PC-3 (cell line): ENCODE measurements at places on chromosomes 7 and 10.

DNA sequence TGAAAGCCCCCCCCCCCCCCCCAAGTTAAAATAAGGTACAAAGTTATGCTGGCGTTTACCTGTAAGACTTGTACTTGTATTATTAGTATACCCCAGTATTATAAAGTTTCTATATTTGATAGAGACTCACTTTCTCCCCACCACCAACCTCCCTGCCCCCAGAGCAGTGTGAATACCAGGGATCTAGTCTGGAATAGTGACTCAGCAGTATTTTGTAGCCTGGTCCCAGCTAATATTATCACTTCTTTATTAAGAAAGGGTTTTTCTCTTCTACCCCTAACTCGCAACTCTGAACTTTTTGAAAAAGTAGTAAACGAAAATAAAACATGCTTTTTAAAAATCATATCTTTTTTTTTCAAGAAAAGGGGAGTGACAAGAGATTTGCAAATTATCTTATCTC lies 26.7 kb downstream of the GLI3 start:
- no peak for DNase-seq

GRCh38 chr7:36597090-36597773 lies 127.1 kb downstream of the AOAH start:
- DNase-seq = peak; percentile 82

DNA sequence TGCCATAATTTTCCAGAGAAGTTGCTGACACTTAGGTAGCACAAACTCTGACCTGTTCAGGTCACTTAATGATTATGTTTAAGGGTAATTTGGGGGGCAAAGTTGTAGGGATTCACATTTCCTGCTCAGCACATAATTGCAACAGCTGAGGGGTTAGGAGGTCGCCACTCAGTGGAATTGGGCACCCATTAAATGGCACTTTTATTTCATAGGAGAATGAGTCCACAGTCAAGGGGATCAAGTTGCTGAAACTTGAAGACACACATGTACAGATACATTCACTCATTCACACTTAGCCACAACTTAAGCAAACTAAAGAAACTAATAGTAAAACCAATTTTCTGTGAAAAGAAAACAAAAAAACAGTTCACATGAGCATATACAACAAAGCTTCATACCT lies 1.5 kb downstream of the PCDH15 start:
- no peak for DNase-seq

- peak; percentile 79 for DNase-seq
Observed at GRCh38 chr7:13107291-13107690, 419.9 kb downstream of the ARL4A start.

- no peak for DNase-seq
Observed at GRCh38 chr10:20473023-20473760, 423.9 kb downstream of the NEBL start.

DNA sequence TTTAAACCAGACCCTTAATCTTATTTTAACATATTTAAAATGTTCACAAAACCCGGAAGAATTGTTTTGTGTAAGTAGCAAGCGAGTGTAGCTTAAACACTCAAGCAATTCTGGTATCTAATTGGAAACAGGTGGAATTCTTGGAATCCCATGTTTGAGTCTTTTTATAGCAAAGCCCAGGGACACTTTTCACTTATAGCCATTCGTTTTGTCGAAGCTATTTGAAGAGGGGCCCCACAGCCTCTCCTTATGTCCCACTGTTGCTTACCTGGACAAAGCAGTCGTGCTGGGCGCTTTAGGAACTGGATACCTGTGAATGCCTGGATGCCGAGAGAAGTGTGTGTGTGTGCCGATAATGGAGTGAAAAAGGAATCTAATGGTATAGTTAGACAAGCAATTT lies 3.3 kb downstream of the CUX1 start:
- DNase-seq = no peak

- no peak for DNase-seq
Observed at GRCh38 chr10:10498781-10499180, 518.9 kb upstream of the CELF2 start.

- DNase-seq = peak; percentile 2
Observed at GRCh38 chr10:46096446-46096845, 50.4 kb upstream of the MSMB start.

DNA sequence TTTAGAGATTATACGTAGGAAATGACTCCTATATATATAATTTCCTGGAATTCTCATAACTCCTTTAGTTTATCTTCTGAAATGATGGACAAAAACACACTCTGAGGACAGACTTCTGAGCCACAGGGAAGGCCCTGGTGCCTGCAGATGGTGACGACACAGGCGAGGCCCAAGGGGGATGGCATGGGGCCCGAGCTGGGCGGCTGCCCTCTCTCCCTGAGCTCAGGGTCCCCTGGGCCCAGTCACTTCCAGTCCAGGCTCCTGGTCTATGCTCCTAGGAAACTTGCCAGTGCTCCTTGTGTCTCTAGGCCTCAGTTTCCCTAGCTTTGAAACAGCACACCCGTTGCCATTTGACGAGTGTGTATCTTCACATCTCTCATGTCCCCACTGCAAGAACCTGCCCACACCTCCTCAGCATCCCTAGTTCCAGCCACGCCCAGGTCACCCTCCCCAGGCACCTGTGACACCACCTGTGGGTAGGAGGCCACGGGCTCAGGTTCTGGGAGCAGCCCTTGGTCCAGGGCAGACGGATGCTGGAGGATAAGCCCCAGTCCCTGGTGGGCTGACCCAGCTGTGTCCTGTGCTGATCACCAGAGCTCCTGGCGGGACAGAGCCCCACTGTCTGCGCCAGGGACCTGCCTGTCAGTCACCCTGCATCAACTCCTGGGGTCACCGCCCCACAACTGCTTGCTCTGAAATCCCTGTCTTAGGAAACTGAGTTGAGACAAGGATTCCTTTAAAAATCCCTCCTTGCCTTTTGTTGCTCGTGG lies 23.4 kb upstream of the SHH start:
- DNase-seq = no peak

DNA sequence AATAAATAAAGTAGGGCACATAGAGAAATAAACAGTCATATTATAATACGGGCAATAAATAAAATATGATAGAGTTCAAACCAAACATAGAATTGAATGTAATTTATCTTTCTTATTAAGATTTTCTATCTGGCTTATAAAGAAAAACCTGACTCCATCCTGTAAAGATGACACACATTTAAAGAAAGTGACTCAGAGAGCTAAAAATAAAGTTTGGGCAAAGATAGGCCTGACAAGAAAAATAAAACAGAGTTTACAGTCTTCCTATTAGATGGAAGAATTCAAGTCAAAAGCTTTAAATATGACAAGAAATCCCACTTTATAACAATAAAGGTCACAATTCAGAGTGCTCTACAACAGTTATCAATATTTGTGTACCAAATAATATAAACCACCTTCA lies 580.6 kb downstream of the PHTF2 start:
- no peak for DNase-seq

DNA sequence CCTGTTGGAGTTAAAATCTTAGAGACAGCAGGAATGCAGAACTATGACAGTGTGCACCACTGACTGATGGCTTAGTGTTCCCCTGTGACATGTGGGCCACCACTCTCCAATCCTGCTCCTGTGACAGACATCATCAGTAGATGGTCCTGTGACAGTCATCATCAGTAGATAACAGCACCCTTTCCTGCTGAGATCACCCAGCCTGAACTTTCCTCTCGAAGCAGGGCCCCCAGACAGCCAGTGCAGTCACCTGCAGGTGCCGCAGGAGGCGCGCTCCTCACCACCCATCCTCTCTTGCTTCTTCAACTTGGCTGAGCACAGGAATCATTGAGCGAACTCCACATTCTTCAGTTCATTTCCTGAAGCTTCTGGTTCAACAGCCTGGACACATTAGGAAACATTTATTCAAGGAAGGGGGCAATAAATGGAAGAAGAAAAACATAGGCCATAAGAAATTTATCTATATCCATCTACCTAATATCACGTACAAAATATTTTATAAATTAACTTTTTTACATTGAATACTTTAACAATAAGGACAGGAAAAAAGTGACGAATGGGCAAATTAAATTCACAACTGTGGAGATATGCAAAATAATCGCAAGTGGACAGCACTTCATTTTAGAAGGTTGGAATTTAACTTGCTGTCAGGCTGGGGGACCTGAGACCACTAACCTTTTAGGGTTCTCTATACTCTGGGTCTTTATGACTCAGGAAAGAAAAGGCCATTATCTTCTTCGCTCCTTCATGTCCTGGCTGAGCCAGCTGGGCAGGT lies 32.0 kb upstream of the MKI67 start:
- DNase-seq = no peak

GRCh38 chr7:1105189-1105588 lies 17.3 kb downstream of the GPER1 start:
- DNase-seq = no peak

DNA sequence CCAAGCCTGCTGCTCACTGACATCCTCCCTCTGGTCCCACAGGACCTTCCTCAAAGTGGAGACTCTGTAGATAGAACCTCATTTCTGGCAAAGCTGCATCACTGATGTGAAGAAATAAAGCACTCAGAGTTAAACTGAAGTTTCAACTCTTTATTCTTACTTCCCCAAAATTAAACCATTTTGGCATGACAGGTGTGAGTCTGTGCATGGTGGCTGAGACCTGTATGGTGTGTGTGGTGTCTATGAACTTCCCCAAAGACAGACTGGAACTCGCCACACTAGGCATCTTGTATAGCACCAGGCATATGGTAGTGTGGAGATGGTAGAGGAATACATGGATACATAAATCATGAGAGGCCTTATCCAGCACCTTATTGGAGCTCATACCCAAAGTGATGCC lies 6.6 kb upstream of the WDFY4 start:
- no peak for DNase-seq

- DNase-seq = no peak
Observed at GRCh38 chr7:36852017-36852416, 127.7 kb upstream of the AOAH start.

DNA sequence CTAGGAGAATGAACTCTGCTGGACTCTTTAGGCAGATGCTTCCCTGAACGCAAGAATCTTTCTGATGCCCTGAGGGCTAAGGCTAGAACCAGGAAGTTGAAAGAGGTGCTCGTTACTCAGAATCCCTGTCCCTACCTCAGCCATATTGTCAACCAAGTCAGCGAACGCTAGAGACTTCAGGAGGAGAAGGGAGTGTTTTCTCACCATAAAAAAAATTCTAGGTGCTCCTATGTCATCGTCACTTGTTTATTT lies 359.4 kb downstream of the PRPF18 start:
- DNase-seq = no peak

DNA sequence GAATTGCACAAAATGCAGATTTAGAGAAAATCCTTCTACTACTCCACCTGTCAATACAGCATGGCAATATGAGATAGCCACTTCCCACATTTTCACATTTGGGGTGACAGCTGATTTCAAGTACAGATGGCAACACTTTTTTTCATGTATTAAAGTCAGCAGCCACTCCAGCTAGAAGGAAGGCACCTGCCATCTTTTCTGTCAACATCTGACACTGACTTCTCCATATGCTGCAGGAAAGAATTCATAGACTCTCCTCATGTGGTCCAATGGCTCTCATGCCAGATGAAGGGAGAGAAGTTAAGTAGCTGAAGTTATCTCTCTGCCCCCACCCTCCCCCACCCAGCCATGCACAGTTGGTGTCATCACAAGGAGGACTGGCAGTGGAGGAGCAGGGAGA lies 912.0 kb downstream of the SORCS1 start:
- DNase-seq = no peak

- DNase-seq = no peak
Observed at GRCh38 chr10:78433766-78434535, 400.3 kb downstream of the RPS24 start.

- no peak for DNase-seq
Observed at GRCh38 chr10:43236176-43236850, 30.6 kb downstream of the RASGEF1A start.

DNA sequence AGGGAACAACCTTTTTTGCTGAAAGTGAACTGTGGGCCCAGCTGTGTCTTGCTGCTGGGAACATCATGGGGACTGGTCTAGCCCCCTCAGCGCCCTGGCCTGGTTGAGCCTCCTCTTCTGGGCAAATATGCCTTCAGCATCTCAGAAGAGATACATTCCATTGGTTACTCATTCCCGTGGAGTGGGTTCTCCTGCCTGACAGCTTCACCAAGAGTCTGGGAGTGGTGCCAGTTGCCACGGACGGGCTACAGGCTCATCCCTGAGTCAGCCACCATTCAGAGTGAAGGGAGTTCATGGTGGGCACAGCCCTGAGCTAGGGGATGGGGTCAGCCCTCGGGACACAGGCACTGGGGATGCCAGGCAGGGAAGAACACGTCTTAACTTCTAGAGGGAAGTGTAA lies 81.9 kb downstream of the RAMP3 start:
- peak; percentile 86 for DNase-seq

GRCh38 chr10:86300931-86301830 lies 65.4 kb downstream of the GRID1 start:
- DNase-seq = no peak

DNA sequence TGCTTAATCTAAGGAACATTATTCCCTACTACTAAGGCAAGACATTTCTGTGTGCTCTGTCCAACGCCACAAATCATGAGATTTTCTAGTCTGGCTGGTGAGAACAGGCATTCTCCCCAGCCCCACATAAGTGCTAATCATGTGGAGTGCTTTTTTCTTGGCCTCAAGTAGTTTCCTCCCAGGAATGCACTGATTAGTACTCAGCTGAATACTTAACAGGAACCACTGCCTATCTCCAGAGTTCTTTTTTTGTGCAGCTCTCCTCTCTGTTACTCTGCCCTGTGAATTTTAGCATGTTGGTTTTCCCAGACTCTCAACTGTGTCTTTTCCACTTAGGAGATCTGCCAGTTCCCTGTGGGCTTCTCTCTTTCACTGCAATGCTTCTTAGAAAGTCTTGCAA lies 1098.5 kb upstream of the LRRTM3 start:
- DNase-seq = no peak

- DNase-seq = peak; percentile 55
Observed at GRCh38 chr7:88169717-88170320, 50.0 kb downstream of the SRI start.

DNA sequence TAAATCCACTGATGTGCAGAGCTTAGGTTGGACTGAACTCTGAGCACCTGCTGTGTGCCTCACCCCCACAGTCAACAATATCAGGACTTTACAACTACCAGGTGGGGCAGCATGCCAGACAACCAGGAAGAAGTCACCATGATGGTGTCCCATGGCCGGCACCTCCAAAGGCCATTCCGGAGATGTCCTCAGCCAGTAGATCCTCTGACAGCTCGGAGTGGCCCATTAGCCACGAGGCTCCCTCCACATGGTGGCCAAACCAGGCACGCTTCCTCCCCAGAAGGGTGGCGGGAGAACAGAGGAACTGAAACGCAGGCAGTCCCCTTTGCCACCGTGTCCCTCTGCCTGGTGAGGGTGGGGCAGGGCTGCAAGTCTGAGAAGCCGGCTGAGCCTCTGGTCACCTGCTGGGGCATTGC lies 390.0 kb downstream of the TNS3 start:
- no peak for DNase-seq

- DNase-seq = no peak
Observed at GRCh38 chr10:30368065-30368718, 19.1 kb upstream of the MTPAP start.

GRCh38 chr10:80537086-80537735 lies 491 bp upstream of the SH2D4B start:
- no peak for DNase-seq
